OCI-M1 (cell line): ENCODE measurements at places on chromosomes 3 and 15.

- DNase-seq: no peak
These were observed 23.1 kb downstream of the SRPRB start for GRCh38 chr3:133828576-133829309.

DNA sequence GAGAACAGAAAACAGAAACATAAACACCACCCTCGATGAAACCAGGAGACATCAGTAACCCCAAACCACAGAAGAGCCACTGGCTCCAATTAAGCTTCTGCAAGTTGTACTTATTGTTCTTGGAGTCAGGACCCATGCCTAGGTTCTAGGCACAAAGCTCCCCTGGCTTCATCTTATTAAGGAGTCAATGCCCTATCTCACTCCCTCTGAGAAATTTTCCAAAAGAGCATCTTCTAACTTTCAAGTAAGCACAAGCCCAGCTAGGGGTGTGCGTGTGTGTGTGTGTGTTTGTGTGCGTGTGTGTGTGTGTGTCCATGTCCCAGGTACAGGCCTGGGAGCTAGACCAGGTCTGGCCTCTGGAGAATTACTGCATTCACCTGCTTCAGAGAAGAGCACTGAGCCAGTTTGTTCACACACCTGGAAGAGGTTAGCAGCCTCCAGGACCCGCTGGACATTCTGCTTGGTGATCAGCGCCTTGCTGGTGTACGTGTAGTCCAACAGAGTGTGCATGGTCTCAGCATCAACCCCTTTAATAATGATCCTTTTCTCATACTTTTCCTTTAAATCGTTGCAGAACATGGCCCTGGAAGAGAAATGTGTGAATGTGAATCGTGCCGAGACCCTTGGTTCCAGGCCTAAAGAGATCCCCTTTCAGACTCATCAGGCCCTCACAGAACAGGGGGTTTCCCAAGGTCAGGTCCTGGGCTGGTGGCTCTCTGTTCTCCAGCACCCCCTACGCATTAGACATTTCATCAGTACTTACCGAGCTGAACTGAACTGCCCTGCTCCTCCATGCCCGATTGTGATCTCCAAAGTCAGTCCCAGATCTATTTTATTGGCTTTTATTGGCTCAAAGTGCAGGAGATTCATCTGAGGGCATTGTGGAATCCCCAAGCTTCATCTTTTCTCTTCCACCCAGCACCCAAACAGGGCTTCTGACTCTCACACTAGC, 27.8 kb downstream of the KLHL6 start:
- peak; percentile 10 for DNase-seq

DNA sequence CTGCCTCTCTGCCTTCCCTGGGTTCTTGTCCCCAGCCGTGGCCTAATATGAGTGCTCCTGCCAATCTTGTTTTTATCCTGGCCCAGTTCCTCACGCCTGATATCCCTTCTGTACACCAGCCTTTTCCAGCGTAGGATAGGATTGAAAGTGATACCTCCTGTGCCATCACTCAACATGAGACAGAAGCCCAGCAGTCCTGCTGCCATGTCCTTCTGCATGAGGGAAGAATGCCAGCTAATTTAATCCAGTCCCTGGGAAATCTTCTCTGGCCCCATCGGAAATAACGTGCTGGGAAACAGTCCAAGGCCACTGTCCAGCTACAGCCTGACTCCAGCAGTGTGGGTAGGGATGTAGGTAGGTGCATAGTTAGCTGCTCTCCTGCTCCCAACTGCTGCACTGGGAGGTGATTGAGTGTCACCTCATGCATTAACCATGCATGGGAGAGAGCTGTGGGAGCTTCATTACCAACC, 92.0 kb upstream of the TPM1 start:
- DNase-seq: no peak

- peak; percentile 94 for DNase-seq
These were observed at the start of gene TTLL13 for GRCh38 chr15:90249203-90249863. TTLL13 (plus strand) TSS chr15:90249556; CDS start chr15:90250631, 1,075 bp downstream.

DNA sequence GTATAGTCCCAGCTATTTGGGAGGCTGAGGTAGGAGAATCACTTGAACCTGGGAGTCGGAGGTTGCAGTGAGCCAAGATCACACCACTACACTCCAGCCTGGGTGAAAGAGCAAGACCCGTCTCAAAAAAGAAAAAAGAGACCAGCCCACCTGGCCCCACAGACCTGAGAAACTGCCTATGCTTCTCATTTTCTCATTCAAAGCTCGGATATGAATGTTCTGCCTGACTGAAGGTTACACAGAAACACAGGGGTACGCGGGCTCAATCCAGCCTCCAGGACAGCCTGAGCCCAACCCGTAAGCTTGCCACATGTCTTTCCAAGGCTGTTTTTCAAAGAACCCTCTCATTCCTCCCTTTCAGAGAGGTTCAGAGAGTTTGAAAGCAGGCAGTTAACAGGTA, 9.7 kb upstream of the LRRC15 start:
- DNase-seq: no peak

DNA sequence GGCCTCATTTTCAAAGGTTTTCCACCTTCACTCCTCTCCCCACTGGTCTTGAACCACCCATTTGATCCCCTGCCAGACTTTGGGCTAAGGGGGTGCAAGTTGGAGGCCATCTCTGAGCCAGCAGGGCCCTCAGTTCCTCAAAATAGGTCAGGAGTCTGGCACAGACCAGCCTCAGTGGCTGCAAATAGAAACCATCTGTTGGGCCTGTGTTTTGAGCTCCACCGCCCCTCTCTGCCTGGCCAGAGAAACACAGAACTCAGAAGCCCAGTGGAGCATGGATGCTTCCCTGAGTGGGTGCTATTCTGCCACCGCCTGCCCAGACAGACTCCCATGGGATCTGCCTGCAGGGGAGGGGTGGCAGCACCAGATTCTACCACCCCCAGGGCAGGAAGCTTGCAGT, 56.3 kb downstream of the CORO2B start:
- no peak for DNase-seq

DNA sequence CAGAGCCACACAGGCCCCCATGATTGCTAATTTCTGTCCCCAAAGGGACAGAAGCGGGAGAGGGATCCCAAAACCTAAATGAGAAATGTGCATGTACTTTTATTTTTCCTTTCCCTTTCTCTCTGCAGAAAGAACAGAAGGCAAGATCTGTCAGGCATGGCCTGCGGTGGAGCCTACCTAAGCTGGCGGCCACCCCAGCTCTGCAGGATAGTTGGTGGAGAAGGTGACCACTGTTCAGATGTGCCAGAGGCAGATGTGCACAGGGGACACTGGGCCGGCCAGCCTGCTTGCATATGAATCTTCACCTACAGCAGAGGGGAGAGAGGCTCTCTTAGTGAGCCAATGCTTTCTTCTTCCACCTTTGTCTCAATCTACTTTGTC, 2.1 kb upstream of the AMOTL2 start:
- DNase-seq: no peak

- DNase-seq: no peak
These were observed 22.4 kb downstream of the CCR9 start for GRCh38 chr3:45908761-45909160.

DNA sequence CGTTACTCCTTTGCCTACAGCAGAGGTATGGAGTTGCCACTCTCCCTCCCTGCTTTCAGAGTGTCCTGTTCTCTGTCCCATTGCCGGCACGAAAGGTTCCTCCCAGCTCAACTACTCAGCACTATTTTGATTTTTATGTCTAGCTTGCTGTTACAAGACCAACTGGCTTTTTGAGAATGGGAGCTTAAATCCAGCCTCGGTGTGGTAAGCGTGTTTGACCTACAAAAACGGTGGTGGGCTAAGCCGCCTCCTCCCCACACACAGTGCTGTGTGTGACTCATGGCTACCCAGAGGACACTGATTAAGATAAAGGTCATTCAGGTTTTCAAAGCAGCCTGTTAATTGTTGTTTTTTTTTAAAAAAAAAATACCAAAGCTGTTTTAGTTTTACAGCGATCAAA, 64.5 kb downstream of the LRTM1 start:
- DNase-seq: no peak

GRCh38 chr3:115018694-115019093, 128.4 kb downstream of the ZBTB20 start:
- no peak for DNase-seq

DNA sequence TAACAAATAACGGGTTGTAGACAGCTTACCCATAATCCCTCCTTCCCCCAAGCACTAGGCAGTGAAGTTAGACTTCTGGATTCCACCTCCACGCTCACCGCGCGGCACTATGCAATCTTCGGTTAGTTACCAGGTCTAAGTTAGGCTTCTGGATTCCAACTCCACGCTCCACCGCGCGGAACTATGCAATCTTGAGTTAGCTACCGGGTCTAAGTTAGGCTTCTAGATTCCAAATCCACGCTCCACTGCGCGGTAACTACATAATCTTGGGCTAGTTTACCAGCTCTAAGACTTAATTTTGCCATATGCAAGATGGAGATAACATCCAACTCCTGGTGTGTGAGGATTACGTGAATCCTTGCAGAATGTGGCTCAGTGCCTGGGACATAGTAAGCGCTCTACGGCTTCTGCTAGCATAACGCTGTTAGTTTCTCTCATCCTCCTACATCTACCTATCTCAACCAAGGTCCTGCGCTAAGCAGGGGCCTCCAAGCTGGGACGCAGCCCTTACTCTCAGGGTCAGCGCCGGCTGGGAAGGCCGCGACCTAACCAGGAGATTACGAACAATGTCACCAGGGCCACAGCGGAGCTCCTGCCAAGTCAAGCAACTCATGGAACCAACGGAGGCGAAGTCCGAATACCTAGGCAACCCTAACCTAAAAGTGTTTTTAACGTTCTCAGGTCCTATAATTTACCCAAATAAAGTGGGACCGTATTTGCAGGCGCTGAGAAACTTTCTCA, 497 bp upstream of the RPLP1 start:
- DNase-seq: peak; percentile 88

DNA sequence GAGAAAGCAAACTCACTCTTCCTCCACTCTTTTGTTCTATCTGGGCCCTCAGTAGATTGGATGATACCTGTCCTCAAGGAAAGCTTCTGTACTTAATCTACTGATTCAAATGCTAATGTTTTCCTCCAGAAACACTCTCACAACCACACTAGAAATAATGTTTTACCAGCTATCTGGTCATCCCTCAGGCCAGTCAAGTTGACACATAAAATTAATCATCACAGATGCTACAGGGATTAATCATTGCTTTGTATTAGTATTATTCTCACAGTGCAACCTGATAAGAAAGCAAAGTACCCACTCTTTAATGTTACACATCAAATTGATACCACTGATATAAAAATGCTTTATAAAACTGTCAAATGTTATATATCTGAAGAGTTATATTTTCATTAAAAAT, 52.9 kb upstream of the ARL6 start:
- no peak for DNase-seq

- no peak for DNase-seq
These were observed 54.5 kb upstream of the ATP11B start for GRCh38 chr3:182738583-182739411.

- DNase-seq: no peak
These were observed 39.7 kb upstream of the MYZAP start for GRCh38 chr15:57551715-57552677.

- DNase-seq: no peak
These were observed 13.7 kb upstream of the PDIA5 start for GRCh38 chr3:123053107-123053506.

GRCh38 chr3:44612678-44613077, 12.2 kb upstream of the ZNF197 start:
- peak; percentile 7 for DNase-seq

- DNase-seq: no peak
These were observed 15.3 kb downstream of the SNX33 start for GRCh38 chr15:75662823-75663519.

- DNase-seq: peak; percentile 94
These were observed 74.0 kb upstream of the CNTN4 start for GRCh38 chr3:2024713-2025112.

GRCh38 chr3:129585949-129586657, 20.4 kb downstream of the PLXND1 start:
- DNase-seq: no peak

GRCh38 chr3:150107429-150108175, 136.9 kb upstream of the PFN2 start:
- no peak for DNase-seq

DNA sequence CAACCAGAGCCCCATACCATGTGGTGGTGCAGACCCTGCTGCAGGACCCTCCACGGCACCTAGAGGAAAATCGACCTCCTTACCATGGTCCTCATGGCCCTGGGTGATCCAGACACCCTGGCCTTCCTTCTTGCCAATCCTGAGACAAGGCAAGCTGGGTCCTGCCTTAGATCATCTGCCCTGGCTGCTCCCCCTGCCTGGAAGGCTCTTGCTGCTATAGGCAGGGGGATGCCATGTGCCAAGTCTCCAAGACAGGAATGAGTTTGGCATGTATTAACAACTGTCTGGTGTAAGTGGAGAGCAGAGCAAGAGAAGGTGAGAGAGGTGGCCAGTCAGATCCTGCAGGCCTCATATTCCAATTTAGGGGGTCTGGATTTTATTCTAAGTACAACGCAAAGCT, 7.5 kb downstream of the HEG1 start:
- no peak for DNase-seq

DNA sequence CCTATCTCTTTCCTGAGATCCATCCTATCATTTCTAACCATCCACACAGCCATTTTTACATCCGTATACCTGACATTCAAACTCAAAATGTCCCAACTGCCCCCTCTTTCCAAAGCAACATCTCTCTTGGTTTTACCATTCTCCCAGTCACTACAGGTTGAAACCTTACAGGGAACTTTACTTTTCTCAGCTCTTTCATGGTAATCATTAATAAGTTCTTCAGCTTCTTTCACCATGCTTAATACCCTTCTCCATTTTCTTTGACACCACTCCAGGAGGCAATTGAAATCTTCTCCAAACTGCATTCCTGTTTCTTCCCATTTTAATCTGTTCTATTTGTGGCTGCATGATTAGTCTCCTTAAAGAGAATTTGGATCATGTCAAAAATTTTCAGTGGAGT, 352.5 kb downstream of the GAP43 start:
- no peak for DNase-seq

DNA sequence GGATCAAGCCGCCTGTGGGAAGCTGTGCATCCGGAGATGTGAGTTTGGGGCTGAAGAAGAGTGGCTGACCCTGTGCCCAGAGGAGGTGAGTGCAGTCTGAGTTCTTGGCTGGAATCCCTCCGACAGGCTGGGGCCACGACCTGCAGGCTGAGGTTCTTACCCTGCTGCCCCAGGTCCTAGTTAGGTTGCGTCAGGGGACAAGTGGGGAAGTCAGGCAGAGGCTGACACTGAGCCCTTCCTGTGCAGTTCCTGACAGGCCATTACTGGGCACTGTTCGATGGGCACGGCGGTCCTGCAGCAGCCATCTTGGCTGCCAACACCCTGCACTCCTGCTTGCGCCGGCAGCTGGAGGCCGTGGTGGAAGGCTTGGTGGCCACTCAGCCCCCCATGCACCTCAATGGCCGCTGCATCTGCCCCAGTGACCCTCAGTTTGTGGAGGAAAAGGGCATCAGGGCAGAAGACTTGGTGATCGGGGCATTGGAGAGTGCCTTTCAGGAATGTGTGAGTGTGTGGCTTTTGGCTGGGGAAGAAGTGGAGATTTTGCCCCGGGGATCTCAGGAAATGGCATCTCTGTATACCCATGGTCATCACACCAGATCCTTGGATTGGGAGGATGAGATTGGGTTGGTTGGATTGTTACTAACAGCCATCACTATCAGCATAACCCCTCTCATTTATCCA, 1.3 kb downstream of the PPM1M start:
- no peak for DNase-seq

- DNase-seq: no peak
These were observed 2.0 kb upstream of the OR5H6 start for GRCh38 chr3:98262046-98262445.

GRCh38 chr15:54884312-54884711, 312.4 kb downstream of the RSL24D1 start:
- peak; percentile 44 for DNase-seq
